G401 (cell line): ENCODE measurements at places on chromosomes 16 and 17. TPM values are rescaled to one million over a fixed set of nuclear protein-coding genes. Genes with fewer than 3 reads are reported as not detected.

Gene ABI3
- 0.14 TPM in 1 of 2 replicates, not detected in the other for total RNA-seq

Gene CASKIN2
- 11.6 and 11.8 TPM in 2 replicates for total RNA-seq

Gene METTL16
- total RNA-seq = 29.2 and 58.3 TPM in 2 replicates

Gene KCNJ16
- total RNA-seq = 16.6 and 16.8 TPM in 2 replicates

Gene CIAO2B
- total RNA-seq = 140 and 172 TPM in 2 replicates

Gene DYNLRB2
- not detected in 2 replicates for total RNA-seq

Gene PRCD
- total RNA-seq = 9.4 and 12.2 TPM in 2 replicates

Gene MSLN
- total RNA-seq = 0.14 and 1.8 TPM in 2 replicates

Gene PLK1
- 34.7 and 54.4 TPM in 2 replicates for total RNA-seq

Gene SCN4A
- total RNA-seq = not detected in 2 replicates

Gene BAIAP3
- 0.25 and 2.0 TPM in 2 replicates for total RNA-seq
